ENCODE measurements at places on chromosomes 13 and 19. TPM values are rescaled to one million over a fixed set of nuclear protein-coding genes. Genes with fewer than 3 reads are reported as not detected.

Gene PSPN
- 1.8 TPM for total RNA-seq

Gene ZNF440
- 6.9 TPM for total RNA-seq

Gene PSG11
- not detected for total RNA-seq

Gene NALCN
- 1.5 TPM for total RNA-seq

Gene IGFL1
- total RNA-seq: not detected

Gene DBP
- total RNA-seq: 17.2 TPM

Gene TUBB4A
- not detected for total RNA-seq

Gene PNPLA6
- total RNA-seq: 89.2 TPM
